ENCODE measurements at places on chromosomes 1 and 21. TPM values are rescaled to one million over a fixed set of nuclear protein-coding genes. Genes with fewer than 3 reads are reported as not detected.

- DNase-seq = no peak
Measured at GRCh38 chr1:77168358-77168757, 50.9 kb downstream of the PIGK start.

- DNase-seq = no peak
Measured at GRCh38 chr1:3677484-3677883, 25.2 kb downstream of the TP73 start.

DNA sequence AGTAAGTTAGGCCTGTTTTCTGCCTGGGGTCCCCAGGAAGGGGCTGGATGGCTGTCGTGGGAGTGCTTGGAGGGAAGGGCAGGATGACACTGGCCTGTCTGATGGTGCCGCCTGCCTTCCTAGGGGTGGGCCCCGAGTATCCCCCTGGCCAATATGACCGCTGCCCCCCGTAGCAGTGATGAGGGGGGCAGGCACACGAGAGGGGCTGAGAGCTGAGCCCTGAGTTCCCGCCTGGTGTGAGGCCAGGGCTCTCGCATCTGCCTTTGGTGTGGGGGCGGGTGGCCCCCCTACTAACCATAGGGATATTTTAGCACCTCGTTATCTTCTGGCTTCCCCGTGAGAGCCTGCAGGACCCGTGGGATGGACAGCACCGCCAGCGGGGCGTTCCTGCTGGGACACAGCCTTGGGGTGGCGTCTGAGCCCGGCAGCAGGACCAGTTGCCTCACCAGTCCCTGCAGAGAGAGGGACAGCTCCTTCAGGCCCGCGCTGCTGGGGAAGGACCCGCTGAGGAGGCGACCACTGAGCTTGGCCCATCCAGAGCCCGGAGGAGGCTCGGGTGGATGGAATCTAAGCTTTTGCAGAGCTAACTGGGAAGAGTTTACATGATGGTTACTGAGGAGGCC is 10.4 kb downstream of the KRTAP10-1 start:
- no peak for DNase-seq

- DNase-seq = no peak
Measured at GRCh38 chr1:198363625-198364151, 176.8 kb downstream of the ATP6V1G3 start.

DNA sequence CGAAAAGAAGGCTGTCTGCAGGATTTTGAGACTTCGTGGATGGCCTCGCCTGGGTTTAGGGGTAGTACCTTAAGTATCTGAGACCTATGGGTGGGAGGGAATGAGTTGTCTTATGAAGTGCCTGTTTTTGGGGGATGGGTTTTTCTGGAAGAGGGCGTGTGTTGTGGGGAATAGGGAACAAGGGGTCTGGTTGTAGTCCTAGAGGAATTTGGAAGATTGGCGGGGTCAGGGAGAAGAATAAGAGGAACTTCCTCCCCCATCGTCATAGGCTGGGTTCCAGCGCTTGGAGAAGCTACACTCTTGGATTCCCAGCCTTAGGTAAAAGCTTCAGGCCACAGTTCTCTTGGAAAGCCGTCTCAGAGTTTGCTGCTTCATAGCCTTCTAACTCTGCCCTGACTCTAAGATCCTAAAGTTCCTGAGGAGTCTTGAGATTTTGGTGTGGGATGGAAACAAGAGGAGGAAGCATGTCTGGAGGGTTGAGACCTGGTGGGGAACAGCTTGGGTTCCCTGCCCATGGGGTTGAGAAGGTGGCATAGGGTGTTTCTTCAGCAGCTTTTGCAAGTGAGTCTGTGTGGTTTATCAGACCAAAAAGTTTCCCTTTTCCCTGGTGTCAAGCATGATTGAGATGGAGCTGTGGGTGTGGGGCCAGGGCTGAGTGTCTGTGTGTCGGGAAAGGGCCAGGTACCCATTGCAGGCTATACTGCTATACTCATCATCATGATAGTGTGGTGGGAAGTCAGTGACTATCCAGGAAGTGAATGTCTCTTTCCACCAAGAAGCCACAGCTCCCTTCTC is 1.8 kb downstream of the VANGL2 start:
- no peak for DNase-seq

DNA sequence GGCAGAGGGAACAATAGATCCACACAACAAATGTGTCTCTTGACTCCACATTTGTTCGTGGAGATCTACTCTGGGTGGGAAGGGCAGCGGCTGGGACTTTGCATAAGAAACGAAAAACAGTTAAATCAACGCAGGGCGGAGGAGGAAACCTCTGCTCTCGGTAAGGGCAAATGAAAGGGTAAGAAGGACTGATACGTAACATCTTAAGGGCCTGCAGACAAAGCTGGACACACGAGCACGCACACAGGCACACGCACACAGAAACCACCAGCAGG is 57.3 kb downstream of the MRPL37 start:
- DNase-seq = no peak

GRCh38 chr1:36208978-36209703 is 15.1 kb upstream of the THRAP3 start:
- DNase-seq = no peak

DNA sequence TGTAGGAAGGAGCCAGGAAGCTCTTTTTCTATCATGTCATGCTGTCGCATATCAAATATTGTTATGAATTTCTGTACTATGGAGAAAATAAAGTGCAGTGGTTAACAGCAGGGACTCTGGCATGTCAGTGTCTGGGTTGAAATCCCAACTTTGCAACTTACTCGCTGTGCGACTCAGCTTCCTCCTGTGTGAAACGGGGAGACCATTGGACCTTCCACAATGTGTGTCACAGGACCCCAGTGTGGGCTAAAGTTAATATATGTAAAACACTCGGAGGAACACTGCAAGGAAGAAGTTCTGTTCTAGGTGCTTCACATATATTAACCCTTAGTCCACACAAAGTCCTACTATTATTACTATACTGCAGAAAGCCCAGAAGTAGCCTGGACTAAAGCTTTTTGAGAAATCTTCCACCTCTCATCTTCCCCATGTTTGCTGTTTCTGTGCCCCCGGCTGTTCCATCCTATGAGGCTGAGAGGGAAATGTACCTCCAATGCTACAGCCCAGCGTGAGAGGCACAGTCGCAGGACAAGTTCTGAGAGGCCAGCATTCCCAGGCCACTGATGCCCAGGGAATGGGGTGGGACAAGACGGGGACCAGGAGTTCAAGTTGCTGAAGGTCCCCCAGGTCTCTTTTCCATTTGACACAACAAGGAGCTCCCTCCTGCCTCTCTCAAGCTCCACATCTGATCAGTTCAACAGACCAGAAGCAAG is 1.9 kb downstream of the CHIT1 start:
- DNase-seq = no peak

DNA sequence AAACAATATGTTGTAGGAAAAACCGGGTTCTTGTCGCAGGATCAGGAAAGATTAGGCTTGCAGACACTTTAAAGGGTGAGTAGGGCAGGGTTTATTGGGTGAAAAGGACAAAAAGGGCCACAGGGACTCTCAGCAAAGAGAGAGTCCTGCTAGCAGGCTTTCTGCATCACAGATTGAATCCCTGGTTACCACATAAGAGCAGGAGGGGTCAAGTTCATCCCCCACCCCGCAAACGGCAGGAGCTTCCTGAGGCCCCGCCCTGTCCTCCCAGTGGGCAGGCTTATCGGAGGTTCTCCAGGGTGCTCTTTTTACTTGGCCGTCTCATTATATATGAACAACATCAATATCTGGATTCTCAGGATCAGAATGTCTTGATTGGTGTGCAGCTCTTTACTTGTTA is 47.7 kb downstream of the SYCP1 start:
- no peak for DNase-seq

- DNase-seq = peak; percentile 66
Measured at GRCh38 chr1:162678439-162678838, 46.2 kb downstream of the DDR2 start.

Gene CCDC27
- not detected for total RNA-seq

Gene DDOST
- total RNA-seq = 200 TPM

Gene TSPAN2
- 12.1 TPM for total RNA-seq

Gene C1orf94
- not detected for total RNA-seq

Gene FCGR3B
- 2.0 TPM for total RNA-seq

All from mucosa of gallbladder (tissue), 1 donor.